ENCODE measurements at places on chromosomes 6 and 20. TPM values are rescaled to one million over a fixed set of nuclear protein-coding genes. Genes with fewer than 3 reads are reported as not detected.

BLTP3A gene
- 9.6 TPM for total RNA-seq

SPATA25 gene
- total RNA-seq = 1.2 TPM

DCDC2 gene
- total RNA-seq = 0.05 TPM

PRELID3B gene
- total RNA-seq = 81.2 TPM

LTA gene
- total RNA-seq = not detected

NOL4L gene
- 7.3 TPM for total RNA-seq

TDRD6 gene
- total RNA-seq = 0.50 TPM
